Nucleus accumbens (tissue), 56 donors: ENCODE measurements at places on chromosomes 1 and 21.

GRCh38 chr1:19450811-19451515, 34.4 kb downstream of the CAPZB start:
- no peak for DNase-seq

GRCh38 chr1:94094469-94095111, 26.4 kb downstream of the ABCA4 start:
- DNase-seq = no peak

DNA sequence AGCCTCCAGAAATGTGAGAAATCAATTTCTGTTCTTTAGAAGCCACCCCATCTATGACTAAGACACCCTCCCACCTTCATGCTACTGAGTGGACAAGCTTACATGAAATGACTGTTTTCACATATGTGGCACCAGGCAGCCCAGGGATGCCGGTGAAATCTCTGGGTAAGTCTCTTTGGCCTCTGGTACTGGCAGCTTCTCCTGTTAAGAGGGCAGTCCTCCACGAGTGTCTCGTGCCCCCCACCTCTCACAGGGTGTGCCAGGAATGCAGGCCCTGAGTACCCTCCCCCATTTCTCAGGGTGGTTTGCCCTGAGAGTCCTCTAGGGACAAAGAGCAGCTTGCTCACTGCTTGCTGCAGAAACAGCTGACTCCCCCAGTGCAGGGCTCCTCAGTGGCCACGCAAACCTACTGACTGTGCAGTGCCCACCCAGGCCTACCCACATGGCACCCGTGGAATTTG, 3.2 kb upstream of the PRXL2B start:
- no peak for DNase-seq

DNA sequence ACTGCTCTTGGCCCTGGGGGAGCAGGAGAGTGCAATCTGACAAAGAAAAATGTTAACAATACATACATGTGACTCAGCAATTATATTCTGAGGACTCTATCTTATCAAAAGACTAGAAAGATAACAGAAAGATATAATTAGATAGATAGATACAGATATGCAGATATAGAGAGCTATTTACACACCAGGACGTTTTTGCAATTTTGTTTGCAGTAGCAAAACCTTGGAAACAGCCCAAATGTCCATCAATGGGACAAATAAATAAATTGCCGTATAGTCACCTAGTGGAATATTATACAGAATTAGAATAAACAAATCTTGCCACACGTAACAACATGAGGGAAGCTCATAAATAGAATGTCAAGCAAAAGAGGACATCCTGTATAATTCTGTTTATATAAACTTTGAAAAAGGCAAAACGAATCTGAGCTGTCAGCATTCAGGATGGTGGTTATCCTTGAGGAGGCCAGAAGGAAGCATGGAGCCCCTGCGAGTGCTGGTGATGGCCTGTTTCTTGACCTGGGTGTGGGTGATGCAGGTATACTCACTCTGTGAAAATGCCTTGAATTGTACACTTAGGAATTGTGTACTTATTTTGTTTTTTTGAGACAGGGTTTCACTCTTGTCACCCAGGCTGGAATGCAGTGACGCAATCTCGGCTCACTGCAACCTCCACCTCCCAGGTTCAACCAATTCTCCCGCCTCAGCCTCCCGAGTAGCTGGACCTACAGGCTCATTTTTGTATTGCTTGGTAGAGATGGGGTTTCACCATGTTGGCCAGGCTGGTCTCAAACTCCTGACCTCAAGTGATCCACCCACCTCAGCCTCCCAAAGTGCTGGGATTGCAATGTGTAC, 12.8 kb upstream of the TRIM63 start:
- no peak for DNase-seq

GRCh38 chr21:31975491-31975890, 102.7 kb downstream of the HUNK start:
- DNase-seq = no peak

GRCh38 chr21:44537930-44538911, 1.8 kb downstream of the KRTAP10-1 start:
- no peak for DNase-seq

GRCh38 chr1:24984300-24984699, 54.2 kb upstream of the RUNX3 start:
- no peak for DNase-seq

- DNase-seq = no peak
Measured at GRCh38 chr1:36576118-36576517, 93.4 kb upstream of the CSF3R start.
